ENCODE measurements at places on chromosomes 5 and 9. TPM values are rescaled to one million over a fixed set of nuclear protein-coding genes. Genes with fewer than 3 reads are reported as not detected.

The SLC4A9 gene
- not detected for total RNA-seq

The RNF224 gene
- total RNA-seq = not detected

The ANGPTL2 gene
- 5.9 TPM for total RNA-seq

The IL33 gene
- 383 TPM for total RNA-seq

The PCDHGA10 gene
- 1.2 TPM for total RNA-seq

The SPATA31D4 gene
- not detected for total RNA-seq

The BTNL9 gene
- not detected for total RNA-seq

The FOXI1 gene
- total RNA-seq = under 0.01 TPM

The SHC3 gene
- total RNA-seq = 17.8 TPM

The MLLT3 gene
- total RNA-seq = 32.7 TPM

The CDK7 gene
- 74.1 TPM for total RNA-seq

The DRD1 gene
- total RNA-seq = not detected

The WWC1 gene
- total RNA-seq = 7.7 TPM

The ANKRD31 gene
- 0.19 TPM for total RNA-seq

The CDX1 gene
- total RNA-seq = 0.38 TPM

The EGFLAM gene
- total RNA-seq = 26.1 TPM

The PCDHGB5 gene
- 21.4 TPM for total RNA-seq

The OR5C1 gene
- not detected for total RNA-seq

The MARVELD2 gene
- 0.38 TPM for total RNA-seq

The PLEKHG4B gene
- 0.38 TPM for total RNA-seq

The PCDHGA7 gene
- total RNA-seq = 3.7 TPM

The SPINK1 gene
- not detected for total RNA-seq

The SFXN1 gene
- total RNA-seq = 122 TPM

The SPINK13 gene
- not detected for total RNA-seq

The TLE1 gene
- total RNA-seq = 22.0 TPM

The SPINK4 gene
- not detected for total RNA-seq

The RFESD gene
- 2.1 TPM for total RNA-seq

The GDF9 gene
- 0.28 TPM for total RNA-seq

The SWI5 gene
- total RNA-seq = 41.6 TPM

The IL31RA gene
- under 0.01 TPM for total RNA-seq

The PTGDS gene
- 1.7 TPM for total RNA-seq

All from regular cardiac myocyte (primary cell).